Inflammatory macrophage treated with lipopolysaccharide for 1 hour (primary cell): ENCODE measurements at places on chromosomes 5 and 9.

DNA sequence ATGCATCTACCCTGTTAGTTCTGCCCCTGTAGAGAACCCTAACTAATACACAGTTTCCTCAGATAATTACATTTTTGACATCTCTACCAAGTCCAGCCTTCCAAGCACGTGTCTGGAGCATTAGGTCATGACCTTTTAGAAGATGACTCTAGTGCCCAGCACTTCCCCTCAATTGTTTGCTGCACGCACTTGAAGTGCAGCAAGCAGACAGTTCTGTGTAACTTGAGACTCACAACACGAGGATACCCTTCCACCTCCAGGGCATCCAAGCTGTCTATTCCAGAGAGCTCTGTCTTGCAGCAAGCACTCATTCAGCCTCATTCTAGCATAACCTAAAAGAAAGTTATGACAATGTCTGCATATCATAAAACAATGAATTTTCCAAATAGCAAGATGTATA is 1410.5 kb upstream of the CDH18 start:
- no peak for DNase-seq

DNA sequence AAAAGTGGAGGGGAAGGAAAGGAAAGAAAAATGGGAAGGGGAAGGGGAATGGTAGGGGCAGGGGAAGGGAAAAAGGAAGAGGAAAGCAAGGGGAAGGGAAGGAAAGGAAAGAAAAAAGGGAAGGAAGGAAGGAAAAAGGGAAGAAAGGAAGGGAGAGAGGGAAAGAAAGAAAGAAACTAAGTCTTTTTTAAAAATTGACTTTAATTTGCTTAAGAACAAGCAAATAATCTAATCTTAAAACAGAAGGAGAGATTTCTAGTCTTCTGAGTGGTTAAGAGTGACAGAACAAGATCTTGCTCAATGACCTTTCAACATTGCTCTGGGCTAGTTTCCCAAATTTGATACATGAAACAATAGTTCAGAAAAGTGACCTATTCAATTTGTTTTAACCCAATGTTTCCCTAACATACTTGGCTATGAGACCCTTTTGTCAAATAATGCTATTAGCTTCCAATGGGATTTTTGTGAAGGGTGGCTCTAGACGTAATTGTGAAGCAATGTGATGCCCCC is 33.4 kb upstream of the GLIS3 start:
- DNase-seq: no peak

DNA sequence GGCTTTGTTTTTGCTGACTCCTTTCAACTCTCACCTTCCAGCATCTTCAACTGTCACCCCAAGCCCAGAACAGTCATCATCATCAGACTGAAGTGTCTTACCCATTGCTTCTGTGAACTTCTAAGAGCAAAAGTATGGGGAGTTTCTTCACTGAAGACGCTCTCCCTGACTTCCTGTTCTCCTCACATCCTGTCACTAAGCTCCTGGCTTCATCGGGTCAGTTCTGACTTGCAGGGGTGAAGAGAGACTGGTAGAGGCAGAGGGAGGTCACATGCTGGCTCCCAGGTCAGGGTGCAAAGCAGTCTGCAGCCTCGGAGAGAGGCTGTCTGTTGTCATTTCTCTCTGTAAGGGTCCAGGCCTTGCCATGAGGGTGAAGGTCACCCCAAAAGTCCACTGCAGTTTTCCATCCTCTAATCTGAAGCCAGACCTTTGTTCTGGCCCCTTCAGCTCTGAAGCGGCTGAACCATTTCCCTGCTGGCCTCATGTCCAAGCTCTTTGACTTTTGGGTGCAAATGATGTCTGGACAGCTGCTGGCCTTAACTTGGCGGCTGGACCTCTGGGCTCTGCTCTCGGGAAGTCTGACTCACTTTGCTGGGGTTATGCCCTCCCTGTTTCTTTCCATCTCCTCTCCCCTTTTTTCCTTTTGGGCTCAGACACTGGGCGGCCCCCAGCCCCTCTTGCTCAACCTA is 305.0 kb downstream of the RAB3C start:
- no peak for DNase-seq

DNA sequence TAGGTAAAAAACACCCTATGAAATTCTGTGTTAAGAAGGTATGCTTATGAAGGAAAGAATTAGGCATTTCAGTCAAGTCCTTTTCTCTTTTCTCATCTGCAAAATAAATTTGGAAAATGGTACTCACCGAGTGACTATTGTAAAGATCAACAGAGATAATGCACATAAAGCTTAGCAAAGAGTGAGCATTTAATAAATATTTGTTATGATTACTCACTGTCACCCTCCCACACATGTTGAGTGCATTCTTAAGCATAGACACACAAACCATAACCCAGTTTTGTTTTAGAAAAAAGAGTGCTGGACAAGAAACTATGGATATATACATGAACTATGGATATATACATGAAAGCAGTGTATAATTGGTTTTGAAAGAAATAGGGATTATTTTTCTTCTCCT is 54.7 kb upstream of the PRLR start:
- DNase-seq: no peak

DNA sequence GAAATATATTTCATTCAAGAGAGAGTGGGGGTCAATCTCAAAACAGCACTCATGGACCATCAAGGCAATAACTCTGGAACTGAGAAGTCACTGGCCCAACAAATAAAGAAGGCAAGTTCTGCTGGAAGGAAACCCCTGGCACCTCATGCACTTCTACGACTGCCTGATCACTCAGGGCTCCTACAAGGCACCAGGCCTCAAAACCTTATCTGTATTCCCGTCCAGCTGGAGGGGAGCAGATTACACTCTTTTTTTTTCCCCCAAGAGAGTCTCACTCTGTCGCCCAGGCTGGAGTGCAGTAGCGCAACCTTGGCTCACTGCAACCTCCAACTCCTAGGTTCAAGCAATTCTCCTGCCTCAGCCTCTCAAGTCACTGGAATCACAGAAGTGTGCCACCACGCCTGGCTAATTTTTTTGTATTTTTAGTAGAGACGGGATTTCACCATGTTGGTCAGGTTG is 49.9 kb downstream of the P4HA2 start:
- no peak for DNase-seq

DNA sequence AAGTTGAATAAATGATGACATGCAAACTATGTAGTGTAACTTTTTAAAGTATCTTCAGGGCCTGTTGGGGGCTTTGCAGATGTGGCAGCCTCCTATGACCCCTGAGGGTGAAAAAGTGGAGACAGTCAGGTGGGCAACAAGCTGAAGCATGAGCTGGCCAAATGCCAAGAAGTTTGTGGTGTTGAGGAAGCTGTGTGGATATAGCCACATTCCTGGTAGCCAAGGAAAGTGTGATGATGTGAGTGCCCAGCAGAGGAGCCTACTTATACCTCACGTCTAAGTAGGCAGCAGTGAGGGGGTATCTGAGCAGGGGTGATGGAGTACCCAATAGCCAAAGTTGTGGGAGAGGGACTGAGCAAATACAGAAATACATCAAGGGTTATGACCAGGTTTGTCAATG is 621.2 kb upstream of the CDH6 start:
- DNase-seq: no peak

DNA sequence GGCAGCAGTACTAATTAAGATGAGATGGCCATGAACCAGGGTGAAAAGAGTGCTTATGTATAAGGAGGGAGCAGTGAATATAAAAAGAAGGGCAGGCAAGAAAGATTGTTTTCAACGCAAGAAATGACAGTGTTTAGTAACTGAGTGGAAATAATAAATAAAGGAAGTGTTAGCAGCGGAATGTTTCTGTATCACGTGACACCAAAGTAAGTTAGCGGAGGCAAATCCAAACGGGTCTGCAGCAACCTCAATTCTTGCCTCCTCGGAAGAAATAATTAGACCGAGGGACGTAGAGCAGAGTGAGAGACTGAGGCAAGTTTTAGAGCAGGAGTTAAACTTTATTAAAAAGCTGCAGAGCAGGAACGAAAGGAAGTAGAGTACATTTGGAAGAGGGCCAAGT is 15.4 kb upstream of the GAS1 start:
- DNase-seq: no peak

- no peak for DNase-seq
Observed at GRCh38 chr9:106637486-106637885, 225.5 kb upstream of the ZNF462 start.
